ENCODE measurements at places on chromosomes 7 and 10.

DNA sequence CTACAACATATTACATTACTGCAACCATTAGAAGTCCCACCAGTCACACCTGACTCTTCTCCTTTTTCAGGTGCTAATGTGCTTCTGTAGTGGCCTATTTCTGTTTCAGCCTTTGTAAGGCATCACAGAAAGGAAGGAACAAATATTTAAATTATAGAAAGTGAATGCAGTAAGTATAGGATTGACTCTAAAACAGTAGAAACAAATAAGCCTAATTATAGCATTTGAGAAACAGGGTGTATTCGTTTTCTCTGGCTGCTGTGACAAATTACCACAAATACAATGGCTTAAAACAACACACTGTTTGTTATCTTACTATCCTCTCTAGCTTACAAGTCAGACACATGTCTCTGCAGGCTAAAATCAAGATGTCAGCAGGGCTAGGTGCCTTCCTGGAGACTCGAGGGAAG lies 69.4 kb downstream of the CCSER2 start:
- no peaks in the 10 kb centered on the region for H3K27me3 ChIP-seq
- peaks cover 8% of the 10 kb centered on the region for H3K36me3 ChIP-seq

DNA sequence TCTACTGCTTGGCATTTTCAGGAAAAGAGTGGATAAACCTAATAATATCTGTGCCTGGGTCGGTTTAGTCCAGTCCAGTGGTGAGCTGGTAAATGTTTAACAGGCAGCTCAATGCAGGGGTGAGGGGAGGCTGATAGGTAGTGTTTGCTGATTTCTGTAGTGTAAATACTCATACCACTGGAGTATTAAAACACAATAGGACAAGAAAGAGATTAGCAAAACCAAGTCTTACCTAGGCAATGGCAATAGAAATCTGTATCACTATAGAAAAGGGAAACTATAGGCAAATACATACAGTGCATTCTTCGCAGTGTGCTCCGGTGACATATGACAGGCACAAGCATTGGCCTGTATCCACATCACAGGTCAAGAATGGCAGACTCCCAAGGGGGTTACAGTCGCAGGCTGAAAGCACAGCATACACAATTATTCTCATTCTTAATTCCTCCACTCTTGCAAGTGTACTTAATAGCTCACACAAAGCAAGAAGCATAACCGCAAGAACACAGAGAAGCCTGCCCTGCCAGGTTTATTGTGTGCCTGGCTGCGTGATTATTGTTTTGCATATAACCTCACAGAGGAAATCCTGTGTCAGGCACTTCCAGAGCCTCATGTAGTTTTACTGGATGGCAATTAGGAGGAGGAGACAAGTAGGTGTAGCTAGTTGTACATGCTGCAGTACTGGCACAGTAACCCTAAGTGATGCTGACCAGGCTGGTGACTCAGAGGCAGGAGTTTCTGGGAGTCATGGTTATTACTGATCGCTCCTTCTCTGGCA lies 35.0 kb downstream of the LAMB4 start:
- no peak overlapping the region for H3K4me3 ChIP-seq
- no peaks in the 10 kb centered on the region for H3K4me1 ChIP-seq
- H3K27me3 ChIP-seq: no peaks in the 10 kb centered on the region

DNA sequence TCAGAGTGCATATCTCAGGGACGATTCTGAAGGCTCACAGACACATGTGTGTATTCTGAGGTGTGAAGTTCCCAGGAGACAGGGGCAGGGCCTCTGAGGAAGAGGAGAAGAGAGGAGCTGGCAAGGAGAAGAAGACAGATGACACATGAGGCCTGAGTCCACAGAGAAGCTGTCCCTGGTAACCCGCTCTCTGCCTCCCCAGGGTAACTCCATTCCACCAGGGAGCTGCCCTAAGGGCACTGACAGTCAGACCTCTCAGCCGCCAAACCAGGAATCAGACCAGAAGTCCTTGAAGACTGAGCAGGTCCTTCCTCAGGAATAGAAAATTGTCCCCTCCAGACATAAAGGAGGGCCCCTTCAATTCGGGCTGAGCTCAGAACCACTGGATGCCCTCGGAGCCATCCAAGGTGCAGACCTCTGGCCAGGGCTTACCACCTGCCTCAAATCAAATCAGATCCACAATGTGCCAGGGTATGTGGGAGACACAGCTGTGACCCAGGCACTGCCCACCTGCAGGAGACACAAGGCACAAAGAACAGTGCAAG lies 57.4 kb downstream of the TLL2 start:
- H3K4me3 ChIP-seq: no peak overlapping the region
- no peaks in the 10 kb centered on the region for H3K27me3 ChIP-seq
- H3K36me3 ChIP-seq: no peaks in the 10 kb centered on the region
- no peak overlapping the region for H3K27ac ChIP-seq
- no peak for DNase-seq

DNA sequence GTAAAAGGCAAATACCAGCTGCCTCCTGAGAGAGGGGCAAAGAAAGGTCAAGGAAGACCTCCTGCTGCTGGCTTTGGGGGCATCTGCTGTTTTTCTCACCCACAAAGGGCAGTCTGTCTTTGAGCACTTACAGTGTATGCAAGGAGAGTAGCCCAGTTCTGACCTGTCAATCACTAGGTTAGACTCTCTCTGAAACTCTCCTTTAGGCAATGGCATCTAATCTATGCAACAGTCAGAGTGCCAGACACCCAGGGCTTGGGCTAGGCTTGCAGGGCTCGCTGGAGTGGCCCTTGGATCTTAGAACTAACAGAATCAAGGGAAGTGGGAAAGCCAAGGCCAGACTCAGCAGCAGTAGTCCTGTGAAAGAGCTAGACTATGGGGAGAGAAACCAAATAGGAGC lies 522.9 kb downstream of the NRG3 start:
- no peak overlapping the region for H3K27ac ChIP-seq
- no peak overlapping the region for H3K4me3 ChIP-seq
- H3K4me1 ChIP-seq: no peaks in the 10 kb centered on the region
- no peaks in the 10 kb centered on the region for H3K36me3 ChIP-seq
- no peak for DNase-seq
- H3K27me3 ChIP-seq: no peaks in the 10 kb centered on the region

DNA sequence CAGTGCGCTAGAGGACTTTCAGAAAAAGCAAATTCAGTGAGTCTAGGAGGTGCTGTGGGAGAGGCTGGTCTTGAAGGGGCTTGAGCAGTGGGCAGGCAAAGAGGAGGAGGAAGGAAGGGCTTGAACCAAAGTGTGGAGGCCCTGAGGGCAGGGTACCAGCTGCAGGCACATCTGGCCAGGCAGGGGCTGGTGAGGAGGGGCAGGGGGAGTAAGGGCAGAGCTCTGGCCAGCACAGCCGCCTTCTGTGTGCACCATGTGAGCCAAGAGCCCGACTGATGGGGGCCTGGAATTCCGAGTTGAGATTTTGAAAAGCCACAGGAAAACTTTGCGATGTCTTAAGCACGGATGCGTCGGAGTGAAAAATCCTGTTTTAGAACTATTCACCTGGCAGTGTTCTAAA lies 74.5 kb downstream of the PRPF18 start:
- peaks cover 23% of the 10 kb centered on the region for H3K4me1 ChIP-seq
- DNase-seq: no peak
- H3K27me3 ChIP-seq: no peaks in the 10 kb centered on the region
- no peak overlapping the region for H3K4me3 ChIP-seq
- no peak overlapping the region for H3K27ac ChIP-seq

DNA sequence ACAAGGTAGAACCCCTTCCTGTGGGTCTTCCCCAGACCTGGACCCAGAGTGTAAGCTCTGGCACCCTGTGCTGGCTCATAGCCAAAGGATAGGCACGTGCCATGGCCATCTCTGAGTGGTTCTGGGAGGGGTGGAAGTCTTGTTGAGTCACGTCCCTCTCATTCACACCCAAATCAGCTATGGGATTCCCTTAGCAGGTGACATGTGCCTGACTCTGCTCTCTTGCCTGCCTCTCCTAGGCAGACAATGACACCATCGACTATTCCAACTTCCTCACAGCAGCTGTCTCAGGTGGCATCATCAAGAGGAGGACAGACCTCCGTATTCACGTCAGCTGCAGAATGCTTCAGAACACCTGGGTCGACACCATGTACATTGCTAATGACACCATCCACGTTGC lies 59.8 kb downstream of the C10orf120 start:
- no peak overlapping the region for H3K4me3 ChIP-seq
- peaks cover 2% of the 10 kb centered on the region for H3K27me3 ChIP-seq
- DNase-seq: no peak
- no peaks in the 10 kb centered on the region for H3K4me1 ChIP-seq
- H3K27ac ChIP-seq: no peak overlapping the region
